ENCODE measurements at places on chromosomes 13 and 19.

DNA sequence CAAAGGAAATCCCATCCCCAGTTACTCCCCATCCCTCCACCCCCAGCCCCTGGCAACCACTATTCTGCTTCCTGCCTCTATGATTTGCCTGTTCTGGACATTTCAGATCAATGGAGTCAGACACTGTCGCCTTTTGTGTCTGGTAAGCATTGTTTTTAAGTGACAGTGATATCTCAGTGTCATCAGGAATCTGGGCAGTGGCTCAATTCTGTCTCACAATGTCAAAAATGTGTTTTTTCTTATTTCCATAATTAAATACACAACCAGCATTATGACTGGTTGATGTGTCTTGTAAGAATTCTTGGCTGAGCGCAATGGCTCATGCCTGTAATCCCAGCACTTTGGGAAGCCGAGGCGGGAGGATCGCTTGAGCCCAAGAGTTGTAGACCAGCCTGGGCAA lies 20.2 kb upstream of the PGLS start:
- DNase-seq, result no peak

DNA sequence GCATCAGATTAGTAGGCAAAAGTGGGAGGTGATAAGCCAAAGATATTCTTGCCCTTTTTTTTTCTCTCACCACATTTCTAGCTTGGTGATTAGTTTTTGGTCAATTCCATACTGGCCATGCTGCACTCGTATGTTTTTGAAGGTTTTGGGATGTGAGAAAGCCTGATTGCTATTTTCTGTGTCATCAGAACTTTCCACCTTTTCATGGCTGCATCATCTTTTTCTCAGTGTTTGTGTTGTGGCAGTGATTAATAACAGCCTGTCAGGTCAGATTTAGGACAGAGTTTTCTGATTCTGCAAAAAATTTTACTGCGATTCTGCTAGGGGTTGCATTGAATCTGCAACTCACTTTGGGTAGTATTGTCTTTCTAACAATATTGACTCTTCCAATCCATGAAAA lies 32.9 kb downstream of the PSG1 start:
- no peak for DNase-seq

DNA sequence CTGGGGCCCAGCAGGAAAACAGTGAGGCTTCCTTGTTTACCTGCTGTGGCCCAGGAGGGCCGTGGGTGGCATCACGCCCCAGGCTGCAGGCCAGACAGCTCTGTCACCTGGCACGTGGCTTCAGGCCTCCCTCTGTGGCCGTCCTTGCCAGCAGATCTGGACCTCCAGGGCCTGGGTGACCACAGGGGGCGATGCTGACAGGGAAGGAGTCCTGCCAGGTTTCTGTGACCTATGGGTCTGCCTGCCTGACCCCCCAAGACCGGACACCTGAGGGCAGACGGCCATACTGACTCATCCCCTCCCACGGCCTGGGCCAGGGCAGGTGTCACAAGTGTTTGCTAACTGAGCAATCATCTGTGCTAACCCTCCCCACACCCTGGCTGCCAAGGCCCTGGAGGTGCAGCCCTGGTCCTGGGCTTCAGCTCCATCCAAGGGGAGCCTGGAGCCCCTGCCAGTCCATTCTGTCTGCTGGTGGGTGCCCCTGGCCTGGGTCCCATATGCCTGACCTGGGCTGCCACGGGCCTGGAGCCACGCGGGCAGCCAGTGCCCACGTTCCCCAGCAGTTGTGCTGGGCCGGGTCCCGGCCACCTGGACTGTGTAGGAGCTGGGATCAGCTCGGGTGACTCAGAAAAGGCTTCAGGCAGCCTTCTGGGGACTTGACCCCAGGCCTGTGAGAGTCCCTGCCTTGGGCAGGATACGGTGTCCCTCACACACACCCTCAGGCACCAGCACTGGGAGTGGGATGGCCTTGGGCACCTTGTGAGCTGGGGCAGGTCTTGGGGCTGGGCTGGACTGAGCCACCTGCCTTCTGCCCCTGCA lies 3.7 kb downstream of the CDC34 start:
- no peak for DNase-seq

GRCh38 chr19:28609091-28609755 lies 603.7 kb downstream of the UQCRFS1 start:
- no peak for DNase-seq

GRCh38 chr13:26872525-26873385 lies 112.2 kb upstream of the GPR12 start:
- DNase-seq, result peak; percentile 55

- DNase-seq, result no peak
Observed at GRCh38 chr19:960020-960419, 24.1 kb upstream of the WDR18 start.

DNA sequence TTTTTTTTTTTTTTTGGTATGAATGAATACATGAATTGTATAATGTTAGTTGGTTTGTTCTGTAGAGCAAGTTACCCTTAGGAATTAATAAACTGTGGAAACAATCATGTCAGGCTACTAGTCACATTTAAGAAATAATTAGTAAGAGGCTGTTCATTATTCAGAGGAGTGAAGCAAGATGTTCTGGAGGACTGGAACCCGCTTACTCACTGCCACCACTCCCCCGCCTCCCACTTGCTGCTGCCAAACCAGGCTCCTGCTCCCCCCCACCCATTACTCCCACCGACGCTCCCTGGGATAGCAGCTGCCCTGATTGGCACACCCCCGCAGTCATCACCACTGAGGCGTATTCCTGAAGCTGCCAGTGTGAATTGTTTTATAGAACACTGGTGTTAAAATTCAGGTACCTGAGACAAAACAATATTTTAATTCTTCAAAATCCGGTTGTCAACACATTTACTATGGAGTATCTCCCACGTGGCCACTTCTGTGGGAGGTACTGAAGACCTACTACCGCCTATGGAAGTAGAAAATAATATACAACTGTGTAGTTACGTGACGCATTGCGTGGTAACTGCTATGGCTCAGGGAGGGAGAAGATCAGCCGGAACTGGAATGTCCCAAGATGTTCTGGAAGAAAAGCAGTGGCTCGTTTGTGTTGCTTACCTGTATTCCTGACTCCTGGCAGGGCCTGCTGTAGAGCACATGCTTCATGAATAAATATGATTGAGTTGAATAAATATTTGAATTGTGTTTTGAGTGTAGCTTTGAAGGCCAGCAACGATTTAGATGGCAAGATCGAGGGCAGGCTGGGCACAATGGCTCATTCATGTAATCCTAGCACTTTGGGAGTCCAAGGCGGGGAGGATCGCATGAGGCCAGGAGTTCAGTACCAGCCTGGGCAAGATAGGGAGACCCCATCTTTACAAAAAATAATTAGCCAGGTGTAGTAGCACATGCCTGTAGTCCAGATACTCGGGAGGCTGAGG lies 1.7 kb downstream of the DPY19L3 start:
- DNase-seq, result no peak

- DNase-seq, result no peak
Observed at GRCh38 chr19:13599681-13600080, 93.4 kb upstream of the CACNA1A start.

GRCh38 chr13:31274390-31274789 lies 74.6 kb downstream of the B3GLCT start:
- no peak for DNase-seq

DNA sequence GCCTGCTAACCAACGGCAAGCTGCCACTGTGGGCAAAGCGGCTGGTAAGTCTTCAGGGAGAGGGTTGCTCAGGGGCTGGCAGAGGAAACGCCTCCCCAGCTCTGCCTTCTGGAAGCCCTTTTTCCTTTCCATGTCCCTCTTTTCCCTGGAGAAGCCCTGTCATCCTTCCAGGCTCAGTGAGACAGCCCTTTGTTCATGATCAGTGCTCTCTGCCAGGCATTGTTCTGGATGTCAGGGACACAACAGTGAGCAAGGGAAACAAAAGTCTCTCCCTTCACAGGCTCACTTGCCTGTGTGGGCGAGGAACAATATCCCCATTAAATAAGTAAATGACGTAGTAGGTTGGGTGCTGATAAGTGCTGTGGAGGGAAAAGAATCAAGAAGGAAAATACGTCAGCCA lies 13.9 kb upstream of the OVOL3 start:
- DNase-seq, result no peak

GRCh38 chr13:112900226-112900600 lies 68.8 kb upstream of the MCF2L start:
- no peak for DNase-seq

GRCh38 chr19:55308281-55308680 lies 16.9 kb downstream of the TMEM150B start:
- no peak for DNase-seq

GRCh38 chr13:99361197-99361596 lies 54.0 kb upstream of the GPR183 start:
- DNase-seq, result no peak

DNA sequence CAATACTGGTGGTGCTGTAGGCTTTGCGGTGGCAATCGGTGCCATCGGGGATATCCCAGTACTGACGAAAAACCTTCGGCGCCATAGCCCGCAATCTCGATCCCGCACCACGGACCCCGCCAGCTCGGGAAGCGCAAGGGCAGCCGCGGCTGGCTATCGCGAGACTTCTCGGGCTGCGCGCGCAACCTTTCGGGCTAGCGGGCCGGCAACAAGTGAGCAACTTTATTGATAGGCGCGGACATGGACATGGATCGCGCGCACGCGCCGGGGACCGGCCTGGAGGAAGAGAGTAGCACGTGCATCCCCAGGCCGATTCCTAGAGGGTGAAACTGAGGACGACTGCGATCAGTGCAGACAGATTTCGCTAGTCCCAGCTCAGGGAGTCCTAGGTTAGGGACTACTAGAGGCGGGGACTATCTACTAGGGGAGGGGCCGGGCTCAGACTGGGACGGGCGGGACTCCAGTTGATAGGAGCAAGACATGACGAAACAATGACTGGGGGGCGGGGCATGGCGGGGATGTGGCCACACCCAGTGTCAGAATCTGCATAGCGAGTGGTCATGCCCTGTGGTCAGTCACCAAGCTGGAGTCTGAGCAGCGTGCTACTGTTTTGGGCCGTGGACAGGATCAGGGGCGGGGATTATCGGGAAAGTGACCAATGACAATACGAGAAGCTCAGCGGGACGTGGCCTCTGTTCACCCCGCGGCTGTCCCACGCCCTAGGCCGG lies at the start of gene NDUFA11:
NDUFA11 (minus strand) TSS at position 167 of the 728 bp plus-strand sequence; CDS start at position 85, 82 bp downstream.
- peak; percentile 97 for DNase-seq

DNA sequence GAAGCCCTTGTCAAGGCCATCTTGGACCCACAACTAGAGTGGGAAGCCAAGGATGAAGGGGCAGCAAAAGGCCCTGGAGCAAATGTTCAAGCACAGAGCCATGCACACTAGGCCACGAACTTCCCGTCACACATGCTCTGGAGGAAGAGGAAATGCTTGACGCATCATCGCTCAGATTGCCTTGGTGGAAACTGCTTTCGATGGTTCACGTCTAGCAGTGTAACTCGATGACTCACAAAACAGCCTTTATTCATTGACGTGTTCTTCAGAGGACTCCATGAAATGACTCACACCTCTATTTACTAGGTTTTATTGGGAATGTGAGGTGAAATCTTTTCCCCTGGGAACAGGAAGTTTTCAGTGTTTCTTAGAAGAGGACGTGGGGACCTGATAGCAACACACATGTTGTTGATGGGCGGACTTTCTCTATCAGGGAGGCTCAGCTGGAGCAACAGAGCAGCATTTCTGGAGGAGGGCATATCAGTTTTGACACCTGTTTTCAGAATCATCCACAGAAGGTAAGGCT lies 79.8 kb upstream of the FLT1 start:
- DNase-seq, result peak; percentile 55

DNA sequence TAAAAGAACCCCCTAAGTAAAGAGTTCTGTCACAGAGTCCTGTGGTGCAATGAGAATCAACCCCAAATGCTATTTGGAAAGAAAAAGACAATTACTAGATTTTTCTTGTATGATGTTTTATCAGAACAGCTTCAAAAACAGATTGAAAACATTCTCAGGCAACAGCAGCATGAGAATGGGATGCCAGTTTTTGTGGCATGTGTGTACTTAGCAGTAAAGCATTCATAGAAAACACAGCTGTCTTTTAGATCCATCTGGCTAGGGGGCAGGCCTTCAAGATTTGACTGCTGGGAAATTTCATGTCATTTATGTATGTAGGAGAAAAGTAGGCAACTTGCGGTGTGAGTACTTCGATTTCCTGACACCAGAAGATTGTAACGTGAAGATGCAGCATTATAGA lies 170.5 kb upstream of the HTR2A start:
- no peak for DNase-seq

- DNase-seq, result no peak
Observed at GRCh38 chr13:101545521-101545920, 93.0 kb downstream of the ITGBL1 start.

DNA sequence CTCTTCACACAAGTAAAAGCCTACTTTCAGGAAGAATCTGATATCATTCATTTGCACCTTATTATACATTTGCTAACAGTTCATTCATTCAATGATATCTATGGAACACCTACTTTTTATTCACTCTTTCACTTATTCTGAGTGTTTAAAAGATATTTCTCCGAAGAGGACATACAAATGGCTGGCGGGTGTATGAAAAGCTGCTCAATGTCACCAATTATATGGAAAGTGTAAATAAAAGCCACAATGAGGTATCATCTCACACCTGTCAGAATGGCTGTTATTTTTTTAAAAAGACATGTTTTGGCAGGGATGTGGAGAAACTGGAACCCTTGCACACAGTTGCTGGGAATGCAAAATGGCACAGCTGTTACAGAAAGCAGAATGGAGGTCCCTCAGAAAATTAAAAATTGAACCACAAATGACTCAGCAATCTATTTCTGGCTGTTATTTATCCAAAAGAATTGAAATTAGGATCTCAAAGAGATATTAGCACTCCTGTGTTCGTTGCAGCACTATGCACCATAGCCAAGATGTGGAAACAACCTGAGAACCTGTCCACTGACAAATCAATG lies 127.6 kb upstream of the IRS2 start:
- DNase-seq, result no peak

- no peak for DNase-seq
Observed at GRCh38 chr13:70720386-70720785, 612.1 kb upstream of the KLHL1 start.

DNA sequence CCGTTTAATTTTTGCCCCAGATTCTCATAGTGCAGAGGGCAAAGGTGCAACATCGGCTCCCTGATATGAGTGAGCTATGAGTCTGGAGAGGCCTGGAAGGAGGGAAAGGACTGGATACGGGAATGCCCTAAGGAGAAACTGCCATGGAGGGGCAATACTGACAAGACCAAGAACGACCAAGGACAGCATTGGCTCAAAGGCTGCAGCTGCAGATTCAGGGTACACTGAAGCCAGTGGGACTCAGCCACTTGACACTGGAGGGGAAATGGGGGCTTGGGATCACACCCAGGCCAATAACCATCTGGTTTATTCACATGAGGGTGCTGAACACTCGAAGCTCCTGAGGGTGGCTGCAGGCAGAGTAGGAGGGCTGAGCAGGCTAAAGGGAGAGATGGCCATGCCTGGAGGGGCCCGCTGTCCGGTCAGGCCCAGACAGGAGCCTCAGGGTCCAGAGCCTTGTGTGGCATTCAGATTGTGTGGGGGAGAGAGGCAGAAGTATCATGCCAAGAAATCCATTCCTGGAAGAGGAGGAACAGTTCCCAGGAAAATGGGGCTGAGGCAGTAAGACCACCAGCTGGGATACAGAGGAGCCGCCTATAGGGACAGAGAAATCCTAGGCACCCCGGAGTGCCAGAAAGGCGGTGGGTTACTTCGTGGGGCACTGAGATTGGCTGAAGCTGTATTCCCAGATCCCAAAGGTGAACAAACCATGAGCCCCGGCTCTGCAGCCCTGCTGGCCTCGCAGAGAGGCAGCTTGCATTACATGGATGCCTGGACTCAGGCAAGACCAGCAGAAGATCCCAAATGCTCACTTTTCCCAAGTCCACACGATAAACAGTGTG lies 20.7 kb downstream of the COL4A1 start:
- DNase-seq, result no peak

GRCh38 chr13:53878861-53879260 lies 850.2 kb downstream of the OLFM4 start:
- no peak for DNase-seq
